Fibroblast of villous mesenchyme (primary cell): ENCODE measurements at places on chromosomes 4 and X. TPM values are rescaled to one million over a fixed set of nuclear protein-coding genes. Genes with fewer than 3 reads are reported as not detected.

Gene ZBTB49
- 6.4 and 9.9 TPM in 2 replicates for total RNA-seq

Gene DUSP9
- total RNA-seq: under 0.01 TPM in 1 of 2 replicates, not detected in the other

Gene FAM133A
- under 0.01 TPM in 1 of 2 replicates, not detected in the other for total RNA-seq

Gene XPNPEP2
- total RNA-seq: under 0.01 TPM in 1 of 2 replicates, not detected in the other

Gene HTR2C
- total RNA-seq: under 0.01 TPM in 2 replicates

Gene UGT2B10
- not detected in 2 replicates for total RNA-seq

Gene KCND1
- 0.32 and 2.6 TPM in 2 replicates for total RNA-seq

Gene CENPVL2
- not detected in 2 replicates for total RNA-seq

Gene TMEM31
- 0.32 TPM in 1 of 2 replicates, not detected in the other for total RNA-seq

Gene IL2
- total RNA-seq: not detected in 2 replicates

Gene ETNPPL
- total RNA-seq: not detected in 2 replicates

Gene F8A3
- 2.3 and 2.6 TPM in 2 replicates for total RNA-seq

Gene BTK
- not detected in 2 replicates for total RNA-seq

Gene GAGE2A
- not detected in 2 replicates for total RNA-seq

Gene KIT
- 2.2 and 5.5 TPM in 2 replicates for total RNA-seq

Gene MID1IP1
- total RNA-seq: 52.7 and 66.7 TPM in 2 replicates

Gene PRKG2
- under 0.01 and 0.64 TPM in 2 replicates for total RNA-seq

Gene ANKRD37
- total RNA-seq: 3.0 and 3.2 TPM in 2 replicates

Gene VCX3A
- total RNA-seq: not detected in 2 replicates

Gene MAGEA9B
- under 0.01 TPM in 1 of 2 replicates, not detected in the other for total RNA-seq

Gene ASMT
- not detected in 2 replicates for total RNA-seq

Gene LIMCH1
- total RNA-seq: 3.9 and 8.4 TPM in 2 replicates

Gene SUV39H1
- 4.8 and 5.6 TPM in 2 replicates for total RNA-seq

Gene PARM1
- total RNA-seq: 0.86 and 1.3 TPM in 2 replicates

Gene CLCN4
- 1.3 and 2.3 TPM in 2 replicates for total RNA-seq

Gene PHEX
- 0.43 and 0.97 TPM in 2 replicates for total RNA-seq

Gene TMEM47
- 32.2 and 62.6 TPM in 2 replicates for total RNA-seq

Gene NPY1R
- total RNA-seq: 1.6 and 3.5 TPM in 2 replicates

Gene DGKK
- not detected in 2 replicates for total RNA-seq

Gene ADH1C
- total RNA-seq: 1.3 TPM in 1 of 2 replicates, not detected in the other

Gene UGT2B7
- total RNA-seq: not detected in 2 replicates

Gene RHOXF1
- not detected in 2 replicates for total RNA-seq

Gene SERTM2
- total RNA-seq: 0.43 and 1.3 TPM in 2 replicates
